ENCODE measurements at places on chromosomes 1 and 21. TPM values are rescaled to one million over a fixed set of nuclear protein-coding genes. Genes with fewer than 3 reads are reported as not detected.

- DNase-seq = no peak
These were observed 143.2 kb downstream of the PBX1 start for GRCh38 chr1:164702216-164702615.

DNA sequence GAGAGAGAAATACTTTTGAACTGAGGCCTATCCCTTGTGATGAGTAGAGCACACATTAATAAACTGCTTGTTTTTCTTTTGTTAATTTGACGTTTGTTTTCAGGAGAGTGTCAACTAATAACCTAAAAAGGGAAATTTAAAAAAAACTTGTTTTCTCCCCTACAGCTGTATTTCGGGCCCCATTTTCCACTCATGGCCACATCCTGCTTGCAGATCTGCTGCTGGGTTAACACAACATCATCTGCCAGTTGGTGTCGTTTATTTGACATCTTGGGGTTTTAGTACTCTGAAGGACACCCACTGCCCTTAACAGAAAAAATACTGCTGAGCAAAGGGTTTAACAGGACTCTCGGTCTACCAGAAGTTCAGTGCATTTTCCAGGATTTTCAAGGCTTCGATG is 848 bp upstream of the PYHIN1 start:
- no peak for DNase-seq

GRCh38 chr1:108141621-108142020 is 58.5 kb downstream of the SLC25A24 start:
- DNase-seq = no peak

GRCh38 chr1:34753163-34753562 is 1.7 kb upstream of the GJB5 start:
- no peak for DNase-seq

DNA sequence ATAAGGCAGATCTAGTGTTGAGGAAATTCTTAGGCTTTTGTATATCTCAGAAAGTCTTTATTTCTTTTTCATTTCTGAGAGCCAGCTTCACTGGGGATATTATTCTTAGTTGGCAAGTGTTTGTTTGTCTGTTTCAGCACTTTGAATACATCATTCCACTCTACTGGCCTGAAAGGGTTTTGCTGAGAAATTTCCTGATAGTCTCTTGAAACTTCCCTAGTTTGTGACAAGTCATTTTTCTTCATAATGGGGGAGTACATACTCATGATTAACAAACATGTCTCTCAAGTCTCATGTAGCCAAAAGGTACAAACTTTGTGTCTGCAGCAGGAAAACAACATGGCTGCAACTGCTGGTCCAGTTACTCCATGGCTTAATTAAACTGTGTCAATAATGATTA is 6.3 kb upstream of the KRTAP26-1 start:
- no peak for DNase-seq

DNA sequence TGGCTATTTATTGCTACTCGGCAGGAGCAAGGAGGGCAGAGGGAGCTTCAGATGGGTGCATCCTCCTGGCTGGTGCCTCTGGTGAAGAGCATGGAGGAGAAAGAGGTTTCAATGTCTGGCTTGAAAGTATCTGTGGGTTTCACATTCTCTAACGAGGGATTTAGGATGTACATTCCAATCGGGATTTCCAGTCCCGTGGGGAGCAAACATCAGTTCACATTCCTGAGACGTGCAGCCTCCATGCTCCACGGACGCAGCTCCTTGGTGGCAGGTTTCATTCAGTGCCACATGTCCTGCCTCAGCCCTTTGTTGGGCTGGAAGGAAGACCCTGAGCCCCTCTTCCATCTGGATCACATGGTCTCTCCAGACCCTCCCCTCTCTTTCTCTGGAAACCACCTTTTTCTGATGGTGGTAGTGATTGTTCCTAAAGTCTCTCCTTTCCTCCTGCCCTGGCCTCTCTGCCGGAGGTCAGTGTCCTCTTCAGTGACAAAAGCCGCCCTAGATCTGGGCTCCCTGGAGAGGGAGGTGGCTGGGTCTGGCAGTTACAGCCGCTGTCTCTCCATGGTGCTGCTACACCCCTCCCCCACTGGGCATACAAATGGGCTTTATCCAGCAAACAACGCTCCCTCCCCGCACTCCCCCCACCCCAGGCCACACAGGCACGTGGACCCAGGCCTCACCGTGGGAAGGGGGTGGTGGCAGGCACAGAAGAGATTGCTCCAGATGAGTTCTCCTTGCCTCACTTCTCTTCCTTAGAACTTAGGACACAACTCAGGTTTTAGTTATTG is 826 bp upstream of the CA14 start:
- no peak for DNase-seq

CLEC20A gene
- total RNA-seq = not detected

GRCh38 chr1:214793708-214794107 is 190.7 kb downstream of the CENPF start:
- no peak for DNase-seq

GRCh38 chr1:52332411-52332810 is 33.6 kb downstream of the CC2D1B start:
- no peak for DNase-seq

GRCh38 chr1:98330224-98330623 is 331.3 kb upstream of the SNX7 start:
- no peak for DNase-seq

DNA sequence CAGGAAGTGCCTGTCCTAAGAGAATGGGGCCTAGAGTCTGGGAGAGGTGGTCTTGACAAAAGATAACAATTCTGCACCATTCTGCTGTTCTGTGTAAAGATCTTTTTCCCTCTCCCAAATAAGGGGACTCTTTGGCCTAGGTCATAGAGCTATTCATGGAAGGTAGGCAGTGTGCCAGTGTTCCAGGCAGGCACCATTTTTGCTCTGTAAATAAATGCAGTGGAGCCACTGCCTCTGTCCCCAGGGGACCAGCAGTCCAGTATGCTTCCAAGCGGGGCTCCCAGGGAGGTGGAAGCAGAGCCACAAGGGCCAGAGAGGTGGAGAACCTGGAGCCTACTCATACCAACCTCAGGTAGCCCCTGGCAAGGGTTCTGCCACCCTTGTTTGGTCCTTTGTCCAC is 25.9 kb downstream of the KCNA2 start:
- DNase-seq = no peak

DNA sequence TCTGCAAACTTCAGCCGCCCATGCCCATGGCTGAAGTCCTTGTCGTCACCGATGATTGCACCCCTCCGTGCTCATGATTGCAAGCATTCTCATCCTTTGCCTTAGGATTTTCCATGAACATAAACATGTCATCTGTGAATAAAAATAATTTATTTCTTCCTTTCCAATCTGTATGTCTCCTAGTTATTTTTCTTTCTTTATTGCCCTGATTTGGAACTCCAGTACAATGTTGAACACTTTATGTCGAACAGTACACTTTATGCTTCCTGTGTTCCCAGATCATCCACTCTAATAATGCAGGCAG is 170.9 kb upstream of the SYT6 start:
- no peak for DNase-seq

- peak; percentile 46 for DNase-seq
These were observed 76.6 kb downstream of the HSPA13 start for GRCh38 chr21:14306126-14306907.

AMY2B gene
- 0.90 TPM for total RNA-seq

DNA sequence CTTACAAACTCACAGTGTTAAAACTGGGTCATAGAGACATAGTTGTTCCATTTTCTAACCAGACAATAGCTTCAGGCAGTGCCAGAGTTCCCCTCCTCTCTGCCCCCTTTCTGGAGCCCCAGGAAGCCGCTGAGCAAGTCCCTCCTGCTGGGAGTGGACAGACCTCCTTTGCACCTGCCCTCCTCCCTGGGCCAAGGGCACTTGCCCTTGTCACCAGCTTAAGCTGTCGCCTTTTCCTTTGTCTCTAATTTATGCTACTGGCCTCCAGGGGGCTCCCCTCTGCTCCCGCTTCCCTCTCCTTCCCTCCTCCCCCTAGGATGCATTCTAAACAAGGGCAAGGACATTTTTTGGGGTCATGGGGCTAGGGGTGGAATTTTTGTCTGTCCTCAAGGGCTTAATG is 182.4 kb downstream of the MIS18A start:
- peak; percentile 35 for DNase-seq

- DNase-seq = no peak
These were observed 312.7 kb upstream of the C1orf87 start for GRCh38 chr1:60386249-60386648.

NUF2 gene
- 4.2 TPM for total RNA-seq

CFHR5 gene
- total RNA-seq = not detected

GRCh38 chr1:31984419-31985347 is 29.0 kb upstream of the KHDRBS1 start:
- DNase-seq = no peak

DNA sequence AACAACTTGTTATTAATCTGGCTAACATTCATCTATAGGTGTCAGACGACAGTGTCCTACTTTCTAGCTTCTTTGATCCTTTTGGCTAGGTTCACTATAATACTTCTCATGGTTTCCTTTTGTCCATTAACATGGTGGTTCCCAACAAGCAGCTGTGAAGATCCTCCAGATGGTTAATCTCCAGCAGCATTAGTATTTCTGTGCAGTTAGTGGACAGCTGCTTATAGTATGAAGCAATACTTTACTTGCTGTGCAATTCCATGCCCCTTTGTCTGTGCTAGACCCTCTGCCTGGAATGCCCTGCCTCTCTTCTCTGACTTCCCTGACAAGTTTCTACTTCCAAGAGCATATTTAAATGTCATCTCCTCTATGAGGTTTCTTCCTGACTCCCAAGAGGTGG is 41.7 kb upstream of the ARHGAP29 start:
- no peak for DNase-seq

FHL3 gene
- 18.1 TPM for total RNA-seq

HES5 gene
- total RNA-seq = 0.13 TPM

- peak; percentile 76 for DNase-seq
These were observed 42.6 kb downstream of the PCSK9 start for GRCh38 chr1:55081905-55082296.

FCMR gene
- 0.25 TPM for total RNA-seq

CFAP74 gene
- not detected for total RNA-seq

- no peak for DNase-seq
These were observed 47.9 kb upstream of the NBL1 start for GRCh38 chr1:19596065-19596713.

GPR153 gene
- total RNA-seq = 0.90 TPM

DNA sequence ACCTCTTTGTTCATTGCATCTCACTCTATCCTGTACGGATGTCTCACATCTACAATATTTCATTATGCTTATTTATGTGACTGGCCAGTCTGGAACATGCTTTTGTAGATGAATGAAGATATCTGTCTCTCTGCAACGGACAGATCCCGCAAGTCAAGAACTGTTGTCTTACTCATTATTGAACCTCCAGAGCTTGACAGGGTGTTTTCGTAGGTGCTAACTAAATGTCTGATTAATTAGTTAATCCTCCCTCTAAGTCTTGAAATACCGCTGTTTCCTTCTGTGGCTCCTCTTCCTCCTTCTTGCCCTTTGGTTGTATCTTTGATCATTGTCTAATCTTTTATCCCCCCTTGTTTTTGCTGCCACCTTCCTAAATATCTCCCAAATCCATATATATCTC is 3.2 kb upstream of the C1orf162 start:
- DNase-seq = no peak

COL11A1 gene
- total RNA-seq = under 0.01 TPM

- DNase-seq = no peak
These were observed 8.9 kb downstream of the IFFO2 start for GRCh38 chr1:18947570-18947969.

MROH9 gene
- not detected for total RNA-seq

ADGRL4 gene
- total RNA-seq = 121 TPM

DNA sequence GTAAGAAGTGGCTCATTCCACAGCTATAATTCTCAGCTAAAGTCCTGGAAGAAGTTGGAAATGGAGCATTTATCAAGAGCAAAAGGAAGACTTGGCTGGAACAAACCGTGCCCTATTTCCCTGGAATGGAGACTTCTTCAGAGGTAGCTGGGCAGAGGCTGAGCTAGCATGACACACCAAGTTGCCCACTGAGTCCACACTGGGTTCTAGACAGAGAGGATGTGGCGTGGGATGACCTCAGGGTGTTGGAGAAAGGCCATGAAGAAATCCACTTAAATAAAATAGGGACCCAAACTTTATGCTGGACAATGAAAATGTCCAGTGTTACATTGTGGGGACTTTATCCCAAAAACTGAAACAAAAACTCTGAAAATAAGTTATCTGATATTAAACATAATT is 116.2 kb downstream of the KCNJ6 start:
- DNase-seq = no peak

CRYBG2 gene
- total RNA-seq = 0.25 TPM

GGPS1 gene
- 20.6 TPM for total RNA-seq

RAB25 gene
- not detected for total RNA-seq

GRCh38 chr1:92485381-92486250 is 1.1 kb downstream of the GFI1 start:
- no peak for DNase-seq
